Aorta (tissue), 5 donors: ENCODE measurements at places on chromosomes 12 and 14. TPM values are rescaled to one million over a fixed set of nuclear protein-coding genes. Genes with fewer than 3 reads are reported as not detected.

EFS gene
- 24.5 TPM for total RNA-seq

CISTR gene
- not detected for total RNA-seq

SMIM41 gene
- total RNA-seq: not detected

KRT85 gene
- total RNA-seq: not detected

CD163 gene
- total RNA-seq: 229 TPM

B4GALNT3 gene
- 29.9 TPM for total RNA-seq
